Putamen (tissue), 1 donor: ENCODE measurements at places on chromosomes 6 and 20.
A peak's percentile ranks its signal among the peaks of the same experiment; 100 is the strongest.

GRCh38 chr20:4740774-4741431 lies 19.2 kb downstream of the PRND start:
- DNase-seq = no peak

DNA sequence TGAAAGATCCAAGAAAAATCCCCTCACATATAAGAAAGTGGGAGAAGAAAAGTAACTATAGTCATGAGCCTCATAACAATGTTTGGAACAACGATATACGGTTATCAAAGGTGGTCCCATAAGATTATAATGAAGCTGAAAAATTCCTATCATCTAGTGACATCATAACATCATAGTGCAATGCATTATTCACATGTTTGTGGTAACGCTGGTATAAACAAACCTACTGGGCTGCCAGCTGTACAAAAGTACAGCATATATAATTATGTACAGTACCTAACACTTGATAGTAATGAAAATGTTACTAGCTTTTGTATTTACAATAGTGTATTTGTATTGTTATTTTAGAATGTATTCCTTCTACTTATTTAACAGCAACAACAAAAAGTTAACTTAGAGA lies 240.7 kb downstream of the RNGTT start:
- DNase-seq = no peak

DNA sequence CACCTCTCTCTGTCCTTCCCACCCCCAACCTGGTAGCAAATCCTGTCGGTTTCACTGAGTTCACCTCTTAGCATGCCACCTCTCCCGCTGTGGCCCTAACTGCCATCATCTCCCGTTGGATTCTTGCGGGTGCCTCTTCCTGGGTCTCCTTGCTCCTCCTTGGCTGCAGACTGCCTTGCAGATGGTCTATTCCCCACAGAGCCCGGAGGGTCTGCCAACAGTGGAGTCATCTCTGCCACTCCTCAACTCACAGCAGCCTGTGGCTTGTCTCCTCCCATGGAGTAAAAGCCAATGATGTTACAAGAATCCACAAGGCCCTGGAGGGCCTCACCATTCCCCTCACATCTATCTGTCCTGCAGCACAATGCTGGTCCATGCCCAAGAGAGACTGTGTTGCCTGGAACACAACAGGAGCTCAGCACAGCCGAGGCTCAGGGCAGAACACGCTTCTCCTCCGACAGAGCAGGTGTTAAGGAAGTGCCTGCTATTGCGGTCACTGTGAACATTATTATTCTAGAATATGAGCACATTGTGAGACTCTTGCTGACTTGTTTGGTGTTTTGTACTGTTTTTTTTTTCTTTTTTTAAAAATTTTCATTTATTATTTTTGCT lies 241.8 kb upstream of the SULF2 start:
- DNase-seq = no peak

DNA sequence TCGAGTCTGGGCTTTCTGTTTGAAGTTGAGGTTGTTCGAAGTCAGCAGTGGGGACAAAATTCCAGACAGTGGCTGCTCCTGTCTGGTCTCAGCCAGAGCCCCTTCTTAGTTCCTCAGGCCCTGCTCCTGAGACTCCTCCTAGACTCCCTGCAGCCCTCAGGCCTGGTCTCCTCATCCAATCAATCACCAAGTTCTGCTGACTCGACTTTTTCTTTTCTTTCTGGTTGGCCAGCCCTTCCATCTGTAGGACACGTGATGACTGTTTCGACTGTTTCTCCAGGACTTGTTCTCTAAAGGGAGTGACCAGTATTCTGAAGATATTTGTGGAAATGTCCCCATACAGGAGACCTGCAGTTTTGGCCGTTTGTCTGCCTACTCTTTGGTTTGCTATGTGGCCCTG lies 19.5 kb downstream of the PPP1R3G start:
- no peak for DNase-seq

- peak; percentile 72 for DNase-seq
Observed at GRCh38 chr20:57346477-57346876, 4.6 kb upstream of the RAE1 start.

- no peak for DNase-seq
Observed at GRCh38 chr20:39259808-39260207, 297.7 kb downstream of the DHX35 start.

DNA sequence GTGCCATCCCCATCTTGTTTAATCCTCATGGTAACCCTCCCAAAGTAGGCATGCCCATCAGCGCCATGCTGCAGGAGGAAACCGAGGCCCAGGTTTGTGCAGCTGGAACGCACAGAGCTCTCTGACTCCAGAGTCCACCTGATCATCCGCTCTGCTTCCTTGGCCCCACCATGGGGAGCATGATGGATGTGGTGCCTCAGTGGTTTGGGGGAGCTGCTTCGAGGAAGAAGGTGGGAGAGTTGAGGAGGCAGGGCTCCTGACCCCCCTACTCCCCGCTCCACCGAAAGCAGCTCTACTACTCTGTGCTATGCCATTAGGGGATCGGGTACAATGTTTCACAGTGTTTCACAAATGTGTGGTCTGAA lies 52.2 kb downstream of the TGM2 start:
- no peak for DNase-seq

GRCh38 chr6:111812060-111813038 lies 60.9 kb downstream of the FYN start:
- no peak for DNase-seq

GRCh38 chr20:59560588-59561227 lies 43.6 kb upstream of the PHACTR3 start:
- DNase-seq = no peak

DNA sequence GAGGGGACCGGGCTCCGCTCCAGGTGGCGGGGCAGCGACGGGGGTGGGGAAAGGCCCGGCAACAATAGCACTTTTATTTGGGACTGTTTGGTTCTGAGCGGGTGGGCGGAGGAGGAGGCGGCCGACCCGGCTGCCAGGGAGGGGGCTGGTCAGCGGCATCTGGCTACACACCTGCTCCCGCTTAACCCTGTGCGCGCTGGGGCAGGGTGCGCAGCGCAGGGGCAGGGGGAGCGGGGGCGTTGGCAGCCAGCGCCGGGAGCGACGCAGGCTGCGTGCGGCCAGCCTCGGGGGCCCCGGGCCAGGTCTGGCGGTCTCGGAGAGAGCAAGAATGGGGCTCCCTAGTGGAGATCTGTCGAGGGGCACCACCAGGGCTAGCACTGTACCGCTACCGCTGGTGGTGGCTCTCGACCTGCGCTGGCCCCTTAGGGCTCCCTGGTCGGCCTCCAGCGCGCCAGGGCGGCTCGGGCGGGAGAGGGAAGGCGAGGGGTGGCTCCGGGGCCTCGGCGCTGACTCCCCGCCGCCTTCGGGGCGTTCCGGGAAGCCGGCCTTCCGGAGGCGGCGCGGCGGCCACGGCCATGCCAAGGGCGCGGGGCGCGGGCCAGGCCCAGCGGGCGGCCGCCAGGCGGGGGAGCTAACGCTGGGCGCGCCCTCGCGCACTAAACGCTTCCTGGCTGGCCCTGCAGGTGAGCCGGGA lies 92.4 kb downstream of the NCR2 start:
- no peak for DNase-seq

DNA sequence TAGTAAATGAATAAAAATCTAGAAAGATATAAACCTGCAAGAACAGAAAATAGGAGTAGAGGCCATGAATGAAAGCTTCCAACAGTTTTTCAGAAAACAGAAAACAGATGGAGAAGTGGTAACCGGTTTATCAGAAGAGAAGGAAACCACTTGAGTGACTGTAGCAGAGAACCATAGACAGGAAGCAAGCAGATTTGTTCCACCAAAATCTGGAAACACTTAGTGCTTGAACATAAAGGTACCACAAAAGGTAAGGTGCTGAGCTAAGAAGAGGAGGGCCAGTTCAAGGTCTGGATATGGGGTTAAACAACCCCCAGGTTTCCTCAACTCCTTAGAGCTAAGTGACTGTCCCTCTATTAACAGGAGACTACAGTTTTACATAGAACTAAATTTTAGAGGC lies 9.2 kb upstream of the KIAA0319 start:
- no peak for DNase-seq

- DNase-seq = no peak
Observed at GRCh38 chr20:62928246-62928939, 2.1 kb upstream of the DIDO1 start.

GRCh38 chr6:137412562-137412961 lies 81.6 kb downstream of the OLIG3 start:
- no peak for DNase-seq

GRCh38 chr20:56467968-56468315 lies 485 bp upstream of the RTF2 start:
- DNase-seq = no peak

GRCh38 chr20:24206995-24207394 lies 218.4 kb upstream of the GGTLC1 start:
- DNase-seq = no peak

DNA sequence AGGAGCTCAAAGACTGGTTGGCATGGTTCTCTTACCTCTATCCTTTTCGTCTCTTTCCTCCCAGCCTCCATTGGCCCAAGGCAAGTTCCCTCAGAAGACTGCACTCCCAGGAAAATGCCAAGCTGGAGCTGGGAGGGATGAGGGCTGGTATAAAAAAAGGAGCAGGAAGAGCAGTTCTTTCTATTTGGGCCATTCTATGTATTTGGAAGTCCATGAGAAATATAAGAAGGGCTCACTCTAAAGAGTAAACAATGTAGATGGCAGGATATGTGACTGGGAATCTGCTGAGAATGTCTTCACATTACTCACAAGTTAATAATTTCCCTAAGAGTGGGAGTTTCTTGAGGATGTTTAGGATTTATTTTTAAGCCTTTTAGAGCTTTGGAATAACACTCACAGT lies 36.6 kb upstream of the ADTRP start:
- DNase-seq = no peak

DNA sequence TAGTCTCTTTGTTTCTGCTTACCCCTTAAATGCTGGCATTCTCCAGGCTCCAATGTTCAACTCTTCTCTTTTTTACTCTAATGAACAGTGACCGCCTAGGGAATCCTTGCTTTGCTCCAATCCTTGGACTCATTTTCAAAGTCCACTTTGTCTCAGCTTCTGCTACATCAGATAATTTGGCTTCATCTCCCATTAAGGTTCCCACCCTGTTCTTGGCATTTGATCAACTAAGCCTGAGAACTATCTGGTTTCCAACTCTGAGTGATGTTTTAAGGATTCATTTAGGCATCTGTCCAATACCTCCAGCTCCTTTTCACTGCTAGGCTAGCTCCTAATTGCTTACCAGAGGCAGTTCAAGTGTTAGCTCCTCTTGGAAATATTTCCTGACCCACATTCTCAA lies 64.9 kb downstream of the ME1 start:
- peak; percentile 29 for DNase-seq

DNA sequence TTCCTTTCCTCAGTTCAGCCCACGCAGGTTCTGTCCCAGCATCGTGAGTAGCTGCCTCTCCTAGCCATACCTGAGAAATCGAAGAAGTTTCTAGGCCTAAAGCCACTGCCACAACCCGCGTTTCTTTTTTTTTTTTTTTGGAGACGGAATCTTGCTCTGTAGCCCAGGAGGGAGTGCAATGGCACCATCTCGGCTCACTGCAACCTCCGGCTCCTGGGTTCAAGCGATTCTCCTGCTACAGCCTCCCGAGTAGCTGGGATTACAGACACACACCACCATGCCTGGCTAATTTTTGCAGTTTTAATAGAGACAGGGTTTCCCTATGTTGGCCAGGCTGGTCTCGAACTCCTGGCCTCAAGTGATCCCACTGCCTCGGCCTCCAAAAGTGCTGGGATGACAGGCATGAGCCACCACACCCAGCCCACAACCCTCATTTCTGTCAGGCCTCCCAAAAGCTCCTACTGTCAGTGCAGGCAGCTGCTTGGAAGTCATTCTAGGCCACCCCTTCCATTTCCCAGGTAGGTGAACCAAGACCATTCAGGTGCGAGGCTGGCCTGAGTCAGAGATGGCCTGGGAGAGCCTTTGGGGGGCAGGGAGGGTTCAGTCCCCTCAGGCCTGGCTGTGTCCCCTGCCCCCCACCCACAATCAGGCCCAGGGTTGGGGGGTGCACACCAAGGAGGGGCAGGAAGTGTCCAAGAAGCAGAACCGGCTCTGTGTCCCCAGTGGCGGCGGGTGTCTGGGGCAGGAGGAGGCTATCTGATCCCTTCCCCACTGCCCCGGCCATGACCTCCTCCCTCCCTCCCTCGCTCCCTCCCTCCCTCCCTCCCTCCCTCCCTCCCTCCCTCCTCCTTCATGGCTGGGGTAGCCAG lies 47.2 kb downstream of the NOL4L start:
- no peak for DNase-seq

- DNase-seq = no peak
Observed at GRCh38 chr6:7953753-7954152, 43.2 kb upstream of the TXNDC5 start.

- DNase-seq = no peak
Observed at GRCh38 chr6:114714836-114715507, 372.1 kb upstream of the HS3ST5 start.

GRCh38 chr6:21005816-21006570 lies 471.7 kb downstream of the CDKAL1 start:
- no peak for DNase-seq

DNA sequence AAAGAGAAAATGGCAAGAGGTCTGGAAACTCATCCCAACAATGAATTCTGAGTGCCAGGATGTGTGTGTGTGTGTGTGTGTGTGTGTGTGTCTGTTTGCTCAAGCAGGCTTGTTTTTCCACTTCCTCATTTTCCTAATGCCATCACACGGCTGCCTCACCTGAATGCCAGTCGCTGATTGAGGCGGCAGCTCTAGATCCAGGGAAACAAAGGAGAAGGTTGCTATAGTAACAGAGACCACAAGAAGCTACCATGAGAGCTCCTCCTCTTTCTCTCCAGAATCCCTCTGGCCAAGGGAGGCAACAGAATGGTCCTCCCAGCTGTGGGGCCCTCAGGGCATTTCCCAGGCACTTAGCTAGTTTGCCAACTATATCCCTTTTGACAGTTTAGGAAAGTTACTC lies 241.1 kb upstream of the TSHZ2 start:
- DNase-seq = no peak

- DNase-seq = peak; percentile 52
Observed at GRCh38 chr6:132813173-132813856, 1.1 kb upstream of the RPS12 start.

DNA sequence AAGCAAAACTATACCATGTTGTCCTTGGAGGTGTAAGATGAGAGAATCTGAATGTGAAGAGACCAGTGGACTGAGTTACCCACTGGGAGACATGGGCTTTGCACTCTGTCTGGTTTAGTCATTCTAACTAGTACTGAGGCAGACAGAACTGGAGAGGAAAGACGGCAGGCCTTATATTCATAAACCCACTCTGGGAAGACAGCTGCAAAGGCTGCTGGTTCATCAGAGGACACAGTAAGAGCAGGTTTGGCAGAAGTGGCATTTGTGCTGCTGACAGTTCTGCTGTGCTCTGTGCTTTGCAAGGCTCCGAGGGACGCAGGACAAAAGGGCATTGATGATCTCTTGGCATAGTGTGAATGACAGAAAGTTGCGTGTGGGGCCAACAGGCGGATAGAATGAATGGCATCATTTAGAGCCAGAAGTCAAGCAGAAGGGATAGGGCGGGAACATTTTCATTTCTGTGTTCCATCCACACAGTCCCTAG lies 142.3 kb upstream of the TENT5A start:
- peak; percentile 97 for DNase-seq

GRCh38 chr6:111952274-111952673 lies 79.0 kb upstream of the FYN start:
- DNase-seq = no peak

DNA sequence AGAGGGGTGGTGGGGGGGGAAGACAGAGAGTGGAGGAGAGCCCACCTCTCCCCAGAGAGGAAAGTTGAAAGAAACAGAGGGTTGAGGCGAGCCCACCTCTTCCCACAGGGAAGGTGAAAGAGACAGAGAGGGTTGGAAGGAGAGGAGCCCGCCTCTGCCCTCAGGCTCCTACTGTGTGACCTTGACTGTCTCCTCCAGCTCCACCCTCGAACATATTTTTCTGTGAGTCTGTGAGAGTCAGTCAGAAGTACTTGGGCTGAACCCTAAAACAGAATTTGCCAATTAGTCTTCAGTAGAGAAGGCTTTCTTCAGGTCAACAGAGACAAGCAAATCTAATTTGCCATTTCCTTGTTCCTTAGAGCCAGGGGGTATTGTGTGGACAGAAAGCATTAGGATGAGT lies 153.7 kb upstream of the SNX9 start:
- DNase-seq = no peak
